ENCODE measurements at places on chromosomes 2 and 18.

- no peak for DNase-seq
These were observed 45.2 kb downstream of the TMEM185B start for GRCh38 chr2:120177973-120178372.

GRCh38 chr2:147559070-147559725 is 285.6 kb upstream of the ACVR2A start:
- DNase-seq = no peak

DNA sequence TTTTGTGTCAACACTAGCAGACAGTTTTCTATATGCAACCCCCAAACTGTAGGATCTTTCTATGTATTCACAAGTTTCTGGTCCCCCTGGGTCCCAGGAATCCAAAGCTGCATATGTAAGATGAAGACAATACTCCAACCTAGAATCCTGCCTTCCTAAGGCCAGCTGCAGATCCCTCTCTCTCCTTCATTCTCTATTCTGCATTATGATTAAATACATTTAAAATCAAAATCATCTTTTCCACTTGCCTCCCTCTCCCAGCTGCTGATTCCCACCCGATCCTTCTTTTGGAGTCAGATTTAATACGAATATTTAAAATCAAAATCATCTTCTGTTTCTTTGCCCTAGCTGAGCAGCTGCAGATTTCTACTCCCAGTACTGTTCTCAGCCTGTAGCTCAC is 783.0 kb upstream of the ZEB2 start:
- no peak for DNase-seq

GRCh38 chr2:201852462-201852861 is 46.1 kb downstream of the CDK15 start:
- DNase-seq = no peak

DNA sequence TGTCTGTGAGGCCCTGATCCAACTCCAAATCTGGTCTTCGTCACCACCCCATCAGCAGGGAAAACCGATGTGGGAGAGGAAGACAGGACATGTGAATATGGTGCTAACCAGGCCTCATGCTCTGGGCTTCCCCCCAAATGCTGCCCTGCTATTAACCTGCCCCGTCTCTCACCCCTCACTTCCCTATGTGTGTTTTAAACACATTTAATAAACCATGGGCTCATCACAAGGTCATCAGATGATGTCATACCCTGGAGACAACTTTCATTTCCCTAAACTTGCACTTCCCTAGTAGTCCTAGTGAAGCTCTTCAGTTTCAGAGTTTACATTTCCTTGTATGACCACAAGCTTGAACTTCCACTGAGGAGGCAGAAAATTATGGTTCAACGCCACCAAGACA is 49.9 kb downstream of the CD8B2 start:
- no peak for DNase-seq

DNA sequence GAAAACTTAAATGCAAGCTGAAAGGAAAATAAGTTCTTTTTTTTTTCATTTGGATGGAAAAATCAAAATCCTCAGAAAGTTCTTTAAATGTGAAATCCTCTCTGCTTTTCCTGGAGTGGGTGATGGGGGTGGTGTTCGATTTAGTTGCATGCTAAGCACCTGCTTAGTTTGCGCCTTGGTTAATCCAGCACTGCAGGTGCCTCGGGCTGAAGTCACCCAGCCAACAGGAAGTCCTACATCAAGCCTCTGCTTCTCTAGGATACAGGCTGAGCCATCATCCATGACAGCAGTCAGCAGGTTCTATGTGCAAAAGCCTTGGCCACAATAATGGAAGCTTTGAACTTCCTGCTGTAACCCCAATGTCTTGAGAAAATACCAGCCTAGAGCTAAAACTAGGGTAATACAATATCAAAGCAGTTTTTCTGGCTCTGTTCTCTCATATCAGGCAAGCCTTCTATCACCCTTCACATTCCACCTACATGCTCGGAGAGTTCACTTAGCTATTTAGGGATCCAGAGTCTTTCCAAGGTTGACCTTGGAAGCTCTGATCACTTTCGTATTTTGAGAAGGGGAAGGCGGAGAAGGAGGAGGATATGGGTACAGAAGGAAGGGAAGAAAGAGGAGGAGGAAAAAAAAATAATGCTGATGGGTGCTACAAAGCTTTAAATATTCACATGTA is 116.1 kb upstream of the LRRTM1 start:
- no peak for DNase-seq

DNA sequence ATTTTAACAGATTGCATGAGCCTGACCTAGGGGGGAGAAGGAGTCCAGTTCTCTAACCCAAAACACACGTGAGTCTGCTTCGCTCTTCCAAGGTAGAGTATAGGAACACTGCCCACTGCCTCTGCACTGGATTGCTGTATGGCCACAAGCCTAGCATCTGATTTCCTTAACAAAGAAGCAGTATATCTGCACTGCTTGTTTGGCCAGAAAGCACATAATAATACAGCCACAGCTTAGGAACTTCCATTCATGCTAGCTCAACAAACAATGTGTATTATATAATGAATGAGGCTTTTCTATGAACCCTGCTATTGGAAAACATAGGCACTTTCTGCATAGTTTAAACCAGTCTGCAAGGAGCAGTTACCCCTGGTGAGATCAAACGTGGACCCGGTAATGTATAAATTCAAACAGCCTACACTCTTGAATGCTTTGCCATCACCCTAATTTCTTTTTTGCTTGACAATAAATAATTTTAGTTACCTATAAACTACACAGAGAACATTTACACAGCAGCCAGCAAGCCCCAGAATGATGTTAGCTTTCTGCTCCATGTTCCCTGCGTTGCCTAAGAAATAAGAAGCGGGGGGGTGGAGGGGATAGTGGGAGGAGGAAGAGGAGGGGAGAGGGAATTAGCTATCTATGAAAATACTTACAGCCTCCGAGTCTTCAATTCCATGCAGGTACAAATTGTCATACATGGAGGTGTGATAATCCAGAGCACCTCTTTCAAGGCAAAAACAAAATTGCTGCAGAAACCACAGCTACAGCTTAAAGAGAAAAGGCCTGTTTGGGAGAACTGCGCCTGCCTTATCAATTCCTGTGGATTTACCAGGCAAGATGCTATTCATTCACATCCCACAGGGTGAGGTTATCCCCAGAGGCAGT is 125.6 kb downstream of the CACNB4 start:
- DNase-seq = no peak

GRCh38 chr2:72181616-72182015 is 34.0 kb upstream of the CYP26B1 start:
- DNase-seq = no peak

- DNase-seq = no peak
These were observed 662.2 kb downstream of the XIRP2 start for GRCh38 chr2:167550448-167550847.

DNA sequence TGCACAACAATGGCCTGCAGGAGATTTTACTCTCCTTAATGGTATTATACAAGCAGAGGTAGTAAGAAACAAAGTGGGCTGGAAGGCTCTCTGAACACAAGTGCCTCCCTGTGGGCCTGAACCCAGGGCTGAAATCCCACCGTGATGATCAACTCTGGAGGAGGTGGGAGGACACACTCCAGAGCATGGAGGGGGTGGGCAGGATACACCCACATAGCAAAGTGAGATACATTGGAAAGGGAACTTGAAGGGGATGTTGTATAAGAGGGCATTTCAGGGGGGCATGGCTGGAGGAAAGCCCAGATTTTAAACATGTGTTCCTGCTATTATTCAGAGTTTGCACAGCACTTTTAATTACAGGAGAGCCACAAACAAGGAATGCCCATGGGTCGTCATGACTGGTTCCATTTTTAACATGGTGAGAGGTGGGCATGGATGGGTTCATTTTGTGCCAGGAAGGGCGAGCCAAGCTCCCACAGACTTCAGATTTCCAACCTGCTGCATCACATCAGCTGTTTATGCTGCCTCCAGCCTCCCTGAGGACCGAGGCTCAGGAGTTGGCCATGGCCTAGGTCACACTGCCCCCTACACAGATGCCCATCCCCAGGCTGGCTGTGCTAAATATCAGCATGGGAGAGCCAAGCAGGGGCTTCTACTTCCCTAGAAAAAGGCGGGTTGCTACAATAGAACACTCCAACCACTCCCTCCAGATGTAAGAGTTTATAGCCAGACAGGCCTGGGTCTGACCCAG is 416.2 kb upstream of the ID2 start:
- no peak for DNase-seq

GRCh38 chr18:25743646-25744151 is 346.7 kb downstream of the SS18 start:
- DNase-seq = no peak

GRCh38 chr18:21444465-21445212 is 155.9 kb downstream of the ESCO1 start:
- peak; percentile 42 for DNase-seq

GRCh38 chr18:77560341-77560992 is 310.8 kb downstream of the GALR1 start:
- no peak for DNase-seq

- DNase-seq = no peak
These were observed 98.7 kb upstream of the MGAT5 start for GRCh38 chr2:134155134-134155533.

DNA sequence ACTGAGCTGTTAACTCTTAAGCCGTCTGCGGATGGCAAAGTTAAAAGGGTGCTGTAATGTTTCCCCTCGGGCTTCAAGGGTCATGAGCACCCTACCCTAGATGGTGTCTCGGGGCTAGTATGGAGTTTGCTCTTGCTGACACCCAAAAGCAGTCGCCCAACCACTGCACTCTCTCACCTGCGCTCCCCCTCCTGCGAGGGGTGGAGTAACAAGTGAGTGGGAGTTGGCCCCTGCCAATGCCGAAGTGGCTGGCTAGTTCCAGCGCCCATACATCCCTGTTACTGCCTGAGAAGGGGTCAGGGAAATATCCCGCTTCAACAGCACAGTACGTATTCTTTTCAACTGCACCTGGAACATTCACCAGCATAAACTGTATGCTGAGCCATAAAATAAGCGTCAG is 47.5 kb downstream of the FAM117B start:
- DNase-seq = no peak

GRCh38 chr2:44713170-44713569 is 228.3 kb upstream of the SIX3 start:
- no peak for DNase-seq

DNA sequence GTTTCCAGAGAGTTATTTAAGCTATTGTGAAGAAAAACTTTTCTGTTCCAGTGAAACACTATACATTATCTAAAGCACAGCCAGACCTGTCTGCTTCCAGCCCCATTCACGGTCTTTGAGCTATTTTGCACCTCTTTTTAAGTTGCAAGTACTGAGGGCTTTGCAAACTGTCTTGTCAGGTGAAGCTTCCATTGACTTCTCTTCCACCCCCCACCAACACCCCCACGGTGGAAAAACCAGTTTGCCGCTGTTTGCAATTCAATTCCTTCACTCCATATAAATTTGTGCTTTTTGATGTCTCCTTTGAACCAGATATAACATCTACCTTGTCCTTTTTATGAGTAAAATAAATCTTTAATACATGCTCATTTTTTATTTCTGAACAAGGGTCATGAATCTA is 15.7 kb downstream of the B3GNT7 start:
- no peak for DNase-seq

GRCh38 chr2:219331560-219332213 is 857 bp downstream of the RESP18 start:
- DNase-seq = peak; percentile 82

DNA sequence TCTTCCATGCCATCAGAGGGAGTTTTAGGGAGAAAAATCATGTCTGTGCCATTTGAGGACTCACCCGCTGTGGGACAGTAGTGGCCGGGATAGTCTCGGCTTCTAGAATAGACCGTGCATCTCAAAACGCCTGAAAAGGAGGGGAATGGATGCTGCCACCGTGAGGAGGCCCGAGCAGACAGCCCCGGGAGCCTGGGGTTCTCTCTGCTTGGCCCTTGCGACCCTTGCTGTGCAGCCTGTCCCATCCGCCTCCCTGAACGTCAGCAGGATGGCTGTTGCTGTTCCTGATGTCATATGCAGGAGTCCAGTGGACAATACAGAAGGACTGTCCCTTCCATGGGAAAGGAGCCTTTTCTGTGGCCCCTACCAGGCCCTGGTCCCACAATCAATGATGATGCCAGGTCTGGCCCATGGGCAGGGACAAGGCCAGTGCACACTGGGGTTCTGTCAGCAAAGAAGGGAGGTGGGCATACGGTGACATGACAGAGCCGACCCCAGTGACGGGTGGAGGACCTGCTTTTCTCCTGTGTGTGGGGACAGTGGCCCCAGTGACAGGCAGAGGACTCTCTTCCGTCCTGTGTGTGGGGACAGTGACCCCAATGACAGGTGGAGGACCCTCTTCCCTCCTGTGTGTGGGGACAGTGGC is 58.8 kb downstream of the ACKR3 start:
- DNase-seq = no peak

DNA sequence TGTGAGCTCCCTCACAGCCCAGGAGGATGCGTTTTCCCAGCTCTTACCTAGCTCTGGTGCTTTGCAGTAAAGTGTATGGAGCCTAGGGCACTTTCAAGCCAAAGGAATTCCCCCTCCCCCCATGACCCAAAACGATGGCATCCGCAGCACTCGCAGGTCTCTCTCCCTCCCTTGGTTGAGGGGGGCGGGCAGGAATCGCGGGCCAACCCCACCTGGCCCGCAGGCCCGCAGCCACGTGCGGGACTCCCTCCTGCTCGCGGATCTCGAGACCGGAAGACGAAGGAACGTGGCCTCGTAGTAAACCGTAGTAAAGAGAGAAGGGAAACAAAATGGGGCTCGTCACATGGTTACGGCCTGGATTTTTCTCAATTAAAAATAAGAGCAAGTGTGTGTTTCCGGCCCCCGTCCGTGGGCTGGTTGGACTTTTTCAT is 8.5 kb downstream of the IRS1 start:
- DNase-seq = peak; percentile 36

DNA sequence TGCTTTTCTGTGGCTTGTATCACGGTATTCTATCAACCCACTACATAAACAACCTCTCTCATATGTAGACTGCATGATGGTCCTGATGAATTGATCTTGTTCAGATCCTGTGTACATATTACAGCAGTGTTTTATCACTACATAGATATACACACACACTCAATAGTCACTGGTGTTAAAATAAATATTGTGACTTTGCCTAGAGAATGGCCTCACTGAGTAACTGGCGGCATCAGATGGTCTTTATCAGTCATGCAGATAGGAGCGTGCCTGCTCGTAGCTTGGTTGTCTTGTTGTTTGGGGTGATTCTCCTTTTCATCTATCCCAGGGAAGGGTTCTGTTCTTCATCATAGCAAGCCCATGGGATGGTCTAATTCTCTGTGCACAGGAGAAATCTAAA is 18.4 kb upstream of the CTAGE1 start:
- DNase-seq = no peak

DNA sequence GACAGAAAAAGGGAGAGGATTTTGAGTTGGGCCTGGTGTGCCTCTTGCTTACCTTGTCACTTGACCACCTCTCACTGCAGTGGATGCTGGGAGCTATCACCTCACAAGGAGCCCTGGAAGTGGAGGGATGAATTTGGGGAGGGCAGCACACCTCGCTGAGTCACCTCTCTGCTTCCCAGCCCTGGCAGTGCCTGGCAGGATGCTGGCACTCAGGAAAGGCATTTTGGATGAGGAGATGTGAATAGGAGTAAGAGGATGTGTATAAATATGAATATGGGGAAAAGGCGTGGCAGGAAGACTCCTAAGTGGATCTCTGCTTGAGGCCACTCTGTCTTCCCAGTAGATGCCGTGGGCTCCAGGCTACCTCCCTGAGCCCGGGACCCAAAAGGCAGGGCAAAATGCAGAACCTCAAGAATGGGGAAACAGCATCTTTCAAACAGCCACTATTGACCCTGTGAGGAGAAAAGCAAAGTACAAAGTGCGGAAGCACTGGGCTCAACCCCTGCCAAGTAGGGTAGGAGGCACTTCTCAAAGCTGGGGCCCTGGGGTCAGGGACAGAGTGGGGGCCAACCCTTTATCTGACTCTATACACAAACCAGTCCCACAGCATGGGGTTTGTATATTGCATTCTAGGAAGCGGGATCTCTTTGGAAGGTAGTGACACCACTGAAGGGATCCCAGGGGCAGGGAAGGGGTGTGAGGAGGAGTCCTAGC is 164.5 kb upstream of the GLI2 start:
- no peak for DNase-seq
